Testis (tissue), 5 donors: ENCODE measurements at places on chromosomes 3 and 15. TPM values are rescaled to one million over a fixed set of nuclear protein-coding genes. Genes with fewer than 3 reads are reported as not detected.
A peak's percentile ranks its signal among the peaks of the same experiment; 100 is the strongest.

DNA sequence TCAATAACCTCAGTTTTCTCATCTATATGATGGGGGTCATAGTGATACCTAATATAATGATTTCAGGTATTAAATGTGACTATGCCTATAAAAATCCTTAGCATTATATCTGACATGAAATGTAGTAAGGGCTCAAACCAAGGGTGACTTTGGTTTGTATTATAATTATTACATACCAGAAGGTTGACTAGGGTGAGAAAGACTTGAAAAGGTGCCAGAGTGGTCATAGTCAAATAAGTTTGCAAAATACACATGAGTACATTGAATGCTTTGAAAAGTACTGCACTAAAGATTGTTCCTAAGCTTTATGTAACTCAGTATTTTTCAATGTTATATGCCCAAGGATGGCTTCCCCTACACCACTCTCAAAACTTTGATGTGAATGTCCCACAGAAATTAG lies 297.2 kb downstream of the ARPP21 start:
- no peaks in the 10 kb centered on the region for H3K4me1 ChIP-seq
- no peak for DNase-seq
- H3K27ac ChIP-seq, result no peak overlapping the region
- H3K36me3 ChIP-seq, result no peaks in the 10 kb centered on the region

DNA sequence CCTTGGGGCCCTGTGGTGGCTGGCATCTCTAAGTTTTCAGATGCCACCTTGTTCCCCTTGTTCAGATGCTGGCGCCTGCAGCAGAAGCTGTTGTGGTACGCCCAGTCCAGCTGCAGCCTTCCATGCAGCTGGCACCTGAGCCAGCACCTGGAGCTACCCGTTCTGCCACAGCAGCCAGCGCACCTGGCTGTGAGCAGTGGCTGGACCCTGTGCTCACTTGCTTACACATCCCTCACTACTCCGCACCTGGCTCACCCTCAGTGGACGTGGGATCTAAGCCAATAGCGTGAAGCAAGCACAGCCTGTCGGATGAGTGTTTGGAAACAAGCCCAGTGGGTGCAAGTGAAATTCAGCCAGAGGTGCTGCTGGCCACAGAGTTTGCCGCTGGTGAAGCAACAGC lies 607.5 kb upstream of the BCHE start:
- H3K36me3 ChIP-seq, result no peaks in the 10 kb centered on the region
- H3K27ac ChIP-seq, result no peak overlapping the region
- no peak overlapping the region for H3K4me3 ChIP-seq
- peaks cover 16% of the 10 kb centered on the region for H3K4me1 ChIP-seq
- DNase-seq, result no peak

- no peaks in the 10 kb centered on the region for H3K27me3 ChIP-seq
- no peak overlapping the region for H3K27ac ChIP-seq
- DNase-seq, result no peak
- no peak overlapping the region for H3K4me3 ChIP-seq
- H3K4me1 ChIP-seq, result no peaks in the 10 kb centered on the region
Measured at GRCh38 chr15:35000511-35000910, 12.4 kb upstream of the ZNF770 start.

DNA sequence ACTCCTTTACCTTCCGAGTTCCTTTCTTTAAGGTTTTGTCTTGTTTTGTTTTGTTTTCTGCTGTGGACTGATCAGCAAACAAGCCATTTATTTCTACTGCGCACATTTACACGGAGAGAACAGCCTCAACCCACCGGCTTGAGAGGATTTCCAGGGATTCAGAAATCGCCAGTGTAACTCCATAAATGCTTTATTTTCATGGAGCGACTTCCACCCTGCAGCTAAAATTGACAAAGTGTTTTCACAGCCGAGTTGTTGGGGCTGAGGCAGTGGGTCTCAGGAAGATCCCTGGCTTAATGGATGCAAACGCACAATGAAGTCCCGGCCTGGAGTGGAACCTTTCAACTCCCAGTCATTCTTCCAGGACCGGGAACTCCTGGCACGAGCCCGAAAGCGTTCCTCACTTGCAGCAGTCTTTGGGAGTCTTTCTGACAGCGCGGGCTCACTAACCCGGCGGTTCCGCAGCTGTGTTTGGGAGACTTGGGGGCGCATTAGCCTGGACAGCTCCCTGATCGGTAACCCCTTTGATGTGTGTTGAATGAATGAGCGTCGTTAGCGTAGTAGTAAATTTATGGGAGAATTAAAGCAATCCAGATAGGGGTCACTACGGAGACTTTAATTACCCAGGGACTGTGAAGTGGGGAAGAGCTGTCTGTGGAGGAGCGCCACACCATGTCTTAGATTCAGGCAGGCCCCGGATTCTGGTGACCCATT lies 785 bp upstream of the MYRIP start:
- peaks cover 4% of the 10 kb centered on the region for H3K4me1 ChIP-seq
- no peaks in the 10 kb centered on the region for H3K36me3 ChIP-seq
- H3K27me3 ChIP-seq, result no peaks in the 10 kb centered on the region
- H3K4me3 ChIP-seq, result peak overlapping the region; percentile 59
- H3K27ac ChIP-seq, result no peak overlapping the region

- no peak for DNase-seq
- no peaks in the 10 kb centered on the region for H3K27me3 ChIP-seq
- no peak overlapping the region for H3K27ac ChIP-seq
- H3K4me1 ChIP-seq, result no peaks in the 10 kb centered on the region
- H3K4me3 ChIP-seq, result no peak overlapping the region
Measured at GRCh38 chr3:82137861-82138260, 376.4 kb upstream of the GBE1 start.

DNA sequence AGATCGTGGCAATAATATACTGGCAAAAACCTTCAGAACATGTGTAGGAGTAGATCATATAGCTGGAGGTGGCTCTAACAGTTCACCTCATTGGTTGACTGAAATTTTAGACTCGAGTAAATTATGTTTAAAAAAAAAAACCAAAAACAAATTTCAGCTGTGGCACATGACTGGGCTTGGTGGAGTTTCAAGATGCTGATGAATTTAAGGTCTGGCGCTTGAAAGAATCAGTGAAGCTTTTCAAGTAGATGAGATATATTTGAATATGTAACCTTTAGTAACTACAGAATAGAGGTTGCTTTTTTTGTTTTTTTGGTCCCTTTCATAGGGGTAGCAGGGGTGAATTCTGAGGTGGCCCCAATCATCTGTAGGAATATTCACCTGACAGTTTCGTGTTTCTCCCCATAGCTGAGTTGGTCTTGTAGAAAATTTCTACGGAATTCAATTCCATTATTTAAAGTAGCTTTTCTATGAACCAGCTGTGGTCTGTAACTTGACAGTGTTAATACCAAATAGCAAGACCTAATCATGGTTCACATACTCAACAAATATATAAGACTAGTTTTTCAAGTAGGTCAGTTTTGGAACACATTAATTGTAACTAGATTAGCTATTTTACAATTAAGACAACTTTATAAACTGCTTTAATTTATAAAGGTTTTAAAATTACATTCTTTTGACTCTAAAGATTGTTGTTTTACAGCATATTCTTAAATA lies 65.6 kb downstream of the MAP4 start:
- H3K4me1 ChIP-seq, result peaks cover 10% of the 10 kb centered on the region
- no peak for DNase-seq
- H3K4me3 ChIP-seq, result no peak overlapping the region

GRCh38 chr3:73385568-73385967 lies 239.2 kb downstream of the PDZRN3 start:
- H3K36me3 ChIP-seq, result no peaks in the 10 kb centered on the region
- no peaks in the 10 kb centered on the region for H3K27me3 ChIP-seq
- no peak overlapping the region for H3K27ac ChIP-seq

- DNase-seq, result peak; percentile 27
- no peaks in the 10 kb centered on the region for H3K27me3 ChIP-seq
Measured at GRCh38 chr3:157499342-157499963, 3.8 kb downstream of the VEPH1 start.

GRCh38 chr15:91022075-91022831 lies at the start of gene VPS33B:
TSS of gene VPS33B (minus strand) at chr15:91022594. CDS start at chr15:91022249, 345 bp downstream.
- peak; percentile 94 for DNase-seq
- H3K4me3 ChIP-seq, result peak within 1 kb of the TSS; percentile 74
- no peaks in the 10 kb centered on the region for H3K36me3 ChIP-seq

- H3K4me1 ChIP-seq, result no peaks in the 10 kb centered on the region
- DNase-seq, result no peak
- H3K36me3 ChIP-seq, result no peaks in the 10 kb centered on the region
- H3K27me3 ChIP-seq, result no peaks in the 10 kb centered on the region
Measured at GRCh38 chr15:98966091-98966787, 41.4 kb downstream of the PGPEP1L start.

DNA sequence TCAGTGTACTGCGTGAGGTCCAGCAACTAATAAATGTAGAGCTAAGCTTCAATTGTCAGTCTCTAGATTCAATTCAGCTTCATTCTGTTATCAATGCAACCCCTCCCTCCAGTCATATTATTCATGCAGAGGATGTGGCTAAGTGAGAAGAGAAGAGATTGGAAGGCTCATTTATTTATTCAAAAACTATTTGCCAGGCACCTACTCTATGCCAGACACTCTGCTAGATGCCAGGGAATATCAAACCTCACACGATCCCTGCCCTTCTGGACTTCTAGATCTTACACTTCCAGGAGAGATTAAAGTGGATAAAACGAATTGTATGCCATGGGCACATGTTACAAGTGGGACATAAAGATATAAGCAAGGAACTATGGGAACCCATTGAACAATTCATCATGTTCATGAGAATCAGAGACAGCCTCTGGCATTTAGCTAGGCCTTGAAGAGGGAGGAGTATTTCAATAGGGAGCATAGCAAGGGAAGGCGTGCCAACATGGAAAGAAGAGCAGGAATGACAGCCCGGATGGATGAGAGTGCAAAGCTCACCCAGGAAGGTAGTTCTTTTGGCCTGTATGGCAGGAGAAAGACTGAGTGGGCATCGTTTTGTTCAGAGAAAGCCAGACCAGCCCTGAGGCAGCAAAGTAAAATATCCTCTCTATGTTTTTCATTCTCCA lies 75.4 kb downstream of the FGF12 start:
- no peaks in the 10 kb centered on the region for H3K27me3 ChIP-seq
- DNase-seq, result no peak
- H3K27ac ChIP-seq, result no peak overlapping the region
- H3K36me3 ChIP-seq, result no peaks in the 10 kb centered on the region

GRCh38 chr15:71709808-71710418 lies 100.4 kb upstream of the NR2E3 start:
- H3K4me3 ChIP-seq, result no peak overlapping the region
- no peaks in the 10 kb centered on the region for H3K36me3 ChIP-seq
- H3K27me3 ChIP-seq, result no peaks in the 10 kb centered on the region
- peak overlapping the region; percentile 21 for H3K27ac ChIP-seq

- H3K4me1 ChIP-seq, result peaks cover 14% of the 10 kb centered on the region
- DNase-seq, result peak; percentile 70
Measured at GRCh38 chr3:45139372-45140140, 6.6 kb downstream of the CDCP1 start.

GRCh38 chr15:85097725-85098124 lies 116.1 kb downstream of the PDE8A start:
- no peak overlapping the region for H3K27ac ChIP-seq
- H3K27me3 ChIP-seq, result no peaks in the 10 kb centered on the region
- no peaks in the 10 kb centered on the region for H3K36me3 ChIP-seq
- no peak overlapping the region for H3K4me3 ChIP-seq
- no peaks in the 10 kb centered on the region for H3K4me1 ChIP-seq

- H3K4me3 ChIP-seq, result no peak overlapping the region
- no peak overlapping the region for H3K27ac ChIP-seq
- no peak for DNase-seq
- no peaks in the 10 kb centered on the region for H3K27me3 ChIP-seq
- H3K36me3 ChIP-seq, result no peaks in the 10 kb centered on the region
Measured at GRCh38 chr3:55160241-55160983, 232.6 kb upstream of the LRTM1 start.

- H3K27ac ChIP-seq, result no peak overlapping the region
- no peak overlapping the region for H3K4me3 ChIP-seq
- no peaks in the 10 kb centered on the region for H3K27me3 ChIP-seq
Measured at GRCh38 chr3:1552831-1553230, 460.0 kb downstream of the CNTN6 start.

GRCh38 chr3:24479816-24480215 lies 14.8 kb downstream of the THRB start:
- H3K27me3 ChIP-seq, result no peaks in the 10 kb centered on the region
- H3K36me3 ChIP-seq, result no peaks in the 10 kb centered on the region
- H3K4me3 ChIP-seq, result no peak overlapping the region
- no peaks in the 10 kb centered on the region for H3K4me1 ChIP-seq
- H3K27ac ChIP-seq, result no peak overlapping the region

- H3K4me3 ChIP-seq, result no peak overlapping the region
- no peak for DNase-seq
- no peaks in the 10 kb centered on the region for H3K4me1 ChIP-seq
- no peaks in the 10 kb centered on the region for H3K27me3 ChIP-seq
Measured at GRCh38 chr3:108493862-108494261, 16.5 kb downstream of the MYH15 start.

DNA sequence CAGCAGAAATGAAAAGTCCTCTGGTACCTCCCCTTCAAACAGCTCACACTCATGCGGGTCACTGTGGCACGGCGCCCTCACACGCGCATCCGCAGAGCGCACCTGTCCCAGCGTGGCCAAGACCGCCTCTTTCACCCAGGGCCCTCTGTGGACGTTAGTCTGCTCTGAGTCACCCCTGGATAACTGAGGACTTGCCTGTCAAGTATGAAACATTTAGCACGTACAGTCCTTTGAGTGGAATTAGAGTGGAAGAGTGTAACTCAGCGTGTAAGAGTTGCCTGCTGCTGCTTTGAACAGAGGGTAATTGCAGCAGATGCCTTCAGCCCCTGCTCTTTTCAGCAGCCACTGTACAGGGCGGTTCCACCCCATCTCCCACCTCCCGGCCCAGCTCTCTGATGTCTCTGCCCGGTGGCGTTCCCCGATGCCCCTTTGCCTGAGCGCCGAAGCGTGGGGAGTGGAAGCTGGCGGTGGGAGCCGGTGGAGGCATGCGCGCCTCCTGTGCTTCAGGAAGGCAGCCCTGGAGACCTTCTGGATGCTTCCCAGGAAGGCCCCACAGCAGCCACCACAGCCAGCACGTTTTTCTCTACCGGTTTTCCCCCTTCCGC lies 23.0 kb downstream of the CPN2 start:
- peaks cover 8% of the 10 kb centered on the region for H3K4me1 ChIP-seq
- no peaks in the 10 kb centered on the region for H3K27me3 ChIP-seq

DNA sequence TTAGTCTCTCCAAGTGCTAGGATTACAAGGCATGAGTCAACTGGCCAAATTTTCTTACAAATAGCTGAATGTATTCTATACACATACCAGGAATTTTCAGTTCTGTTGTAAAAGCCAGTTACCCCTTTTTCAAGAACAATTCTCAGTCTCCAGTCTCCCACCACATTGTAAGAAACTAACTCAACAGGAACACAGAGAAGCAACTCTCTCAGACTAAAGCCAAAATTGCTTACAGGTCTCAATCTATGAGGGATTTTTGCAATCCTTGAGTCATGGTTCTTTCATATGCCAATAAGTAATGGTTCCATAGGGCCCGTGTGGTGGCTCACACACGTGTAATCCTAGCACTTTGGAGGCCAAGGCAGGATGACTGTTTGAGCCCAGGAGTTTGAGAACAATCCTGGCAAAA lies 8.5 kb downstream of the IP6K2 start:
- no peak overlapping the region for H3K27ac ChIP-seq
- no peak for DNase-seq
- H3K36me3 ChIP-seq, result no peaks in the 10 kb centered on the region
- H3K4me3 ChIP-seq, result no peak overlapping the region

The WDR49 gene
- total RNA-seq, result 0.93 TPM

The SIDT1 gene
- 5.9 TPM for total RNA-seq

The CYP8B1 gene
- total RNA-seq, result not detected

The FBXL2 gene
- 38.3 TPM for total RNA-seq

The FANCD2OS gene
- total RNA-seq, result 14.3 TPM

The SERPINI1 gene
- 17.6 TPM for total RNA-seq

The DCLK3 gene
- 4.0 TPM for total RNA-seq

The ABHD14A gene
- total RNA-seq, result 51.6 TPM

The SI gene
- total RNA-seq, result 1.5 TPM

The C3orf20 gene
- total RNA-seq, result 11.0 TPM

The SLC28A1 gene
- total RNA-seq, result 0.31 TPM

The CPN2 gene
- 1.1 TPM for total RNA-seq
